ENCODE measurements at places on chromosomes 11 and 22.

GRCh38 chr22:17931400-17931825 is 92.9 kb downstream of the MICAL3 start:
- DNase-seq = no peak

GRCh38 chr11:65334696-65335295 is 1.1 kb downstream of the DPF2 start:
- no peak for DNase-seq

DNA sequence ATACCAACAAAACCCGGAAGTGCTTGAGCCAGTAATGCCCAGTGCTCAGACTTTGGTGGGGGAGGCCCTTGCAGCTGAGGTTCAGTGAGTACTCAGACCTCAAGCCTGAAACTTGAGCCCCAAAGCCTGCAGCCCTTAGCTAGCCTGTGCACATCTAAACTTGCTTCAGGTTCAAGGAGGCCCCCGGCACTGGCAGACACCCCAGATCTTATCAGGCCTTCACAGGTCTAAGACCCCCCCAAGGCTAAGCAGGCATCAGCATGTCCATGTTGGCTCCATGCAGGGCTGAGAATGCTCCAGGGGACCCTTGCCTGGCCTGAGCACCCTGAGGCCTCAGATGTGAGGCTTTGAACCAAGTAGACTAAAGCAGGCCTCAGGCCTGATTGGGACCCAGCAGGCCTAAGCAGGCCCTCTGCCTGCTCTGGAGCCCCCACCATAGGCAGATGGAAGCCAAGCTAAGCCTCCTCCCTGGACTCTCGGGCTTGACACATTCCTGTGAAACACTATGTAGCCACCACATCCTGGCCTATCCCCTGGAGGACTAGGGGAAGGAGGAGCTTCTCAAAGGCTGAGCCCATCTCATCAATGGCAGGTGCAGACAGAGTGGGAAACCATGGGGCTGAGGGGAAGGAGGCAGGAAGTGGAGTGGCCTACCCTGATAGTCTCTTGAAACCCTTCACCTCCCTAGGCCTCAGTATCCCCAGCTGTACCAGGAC is 1.2 kb upstream of the CASTOR1 start:
- DNase-seq = no peak

DNA sequence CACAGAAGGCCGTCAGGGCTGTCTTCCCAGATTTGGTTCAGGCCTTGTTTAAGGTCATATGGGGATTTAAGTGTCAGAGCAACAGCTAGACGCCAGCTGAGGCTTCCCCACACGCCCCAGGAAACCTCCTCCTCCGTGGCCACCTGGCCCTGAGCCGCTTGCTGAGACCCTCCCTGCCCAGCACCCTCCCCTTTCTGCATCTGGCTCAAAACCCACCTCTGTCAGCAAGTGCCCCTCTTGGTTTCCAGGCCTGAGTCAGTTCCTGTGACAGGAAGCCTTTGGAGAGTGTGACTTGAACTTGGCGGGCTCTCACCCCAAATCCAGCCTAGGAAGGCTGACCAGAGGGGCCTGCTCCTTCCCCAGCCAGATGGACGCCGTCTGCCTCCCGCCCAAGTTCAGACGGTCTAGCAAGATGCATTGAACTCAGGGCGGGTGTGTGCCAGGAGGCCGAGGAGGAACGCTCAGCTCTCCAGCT is 561 bp downstream of the FXYD2 start:
- DNase-seq = peak; percentile 79

GRCh38 chr22:47659467-47660223 is 897.2 kb downstream of the TBC1D22A start:
- DNase-seq = no peak

DNA sequence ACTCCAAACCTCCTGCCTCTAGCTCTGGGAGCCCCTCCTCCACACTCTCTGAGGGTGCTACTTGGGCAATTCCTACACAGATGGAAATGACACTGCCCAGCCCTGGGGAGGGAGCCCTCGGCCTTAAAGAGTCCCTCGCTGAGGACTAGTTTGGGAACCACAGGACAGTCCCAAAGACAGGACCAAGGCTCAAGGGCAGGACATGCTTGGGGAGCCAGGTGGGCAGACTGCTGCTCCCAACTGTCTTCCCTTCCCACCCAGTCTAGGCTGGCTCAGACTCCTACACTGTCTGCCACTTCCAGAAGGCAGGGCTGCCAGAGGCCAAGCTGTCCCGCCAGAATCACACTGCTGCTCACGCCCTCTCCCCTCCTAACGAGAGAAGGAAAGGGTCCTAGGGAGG is 9.8 kb downstream of the ARRB1 start:
- DNase-seq = no peak

DNA sequence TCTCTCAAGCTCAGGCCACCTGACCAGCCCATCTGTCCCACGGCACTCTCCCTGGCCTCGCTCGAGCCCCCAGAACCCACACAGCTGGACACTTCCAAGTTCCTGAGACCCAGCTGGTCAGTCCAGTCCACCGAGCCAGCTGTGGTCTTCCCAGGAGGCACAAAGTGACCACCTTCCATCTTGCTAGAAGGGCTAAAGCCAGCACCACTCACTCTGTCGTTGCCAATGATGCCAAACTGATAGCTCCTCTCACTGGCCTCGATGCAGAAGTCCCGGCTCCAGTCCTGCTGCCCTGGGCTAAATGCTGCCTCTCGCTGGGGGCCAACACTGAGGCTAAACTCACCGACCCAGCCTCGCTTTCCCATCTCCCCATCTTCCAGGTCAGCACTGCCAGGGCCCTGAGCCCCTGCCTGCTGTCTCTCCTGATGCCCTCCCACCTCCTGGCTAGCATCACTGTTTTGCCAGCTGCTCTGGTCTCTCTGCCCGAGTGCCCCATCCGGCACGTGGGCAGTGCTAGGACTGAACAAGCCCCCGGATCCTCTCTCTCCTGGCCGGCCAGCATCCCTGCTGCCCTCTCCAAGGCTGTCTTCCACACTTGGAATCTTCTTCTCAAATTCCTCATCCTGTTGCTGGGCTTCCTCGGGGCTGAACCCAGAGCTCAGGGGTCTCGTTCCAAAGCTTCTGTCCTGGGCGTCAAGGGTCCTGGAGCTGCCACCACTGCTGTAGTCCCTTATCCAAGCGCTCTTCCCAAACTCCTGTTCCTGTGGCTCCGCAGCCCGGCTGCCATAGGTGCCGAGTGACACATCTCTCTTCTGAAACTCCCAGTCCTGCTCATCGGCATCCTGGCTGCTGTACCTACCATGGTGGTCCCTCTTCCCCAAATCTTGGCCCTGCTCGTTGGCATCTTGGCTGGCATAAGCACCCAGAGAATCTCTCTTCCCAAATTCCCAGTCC is 15.4 kb downstream of the TNKS1BP1 start:
- DNase-seq = peak; percentile 63

DNA sequence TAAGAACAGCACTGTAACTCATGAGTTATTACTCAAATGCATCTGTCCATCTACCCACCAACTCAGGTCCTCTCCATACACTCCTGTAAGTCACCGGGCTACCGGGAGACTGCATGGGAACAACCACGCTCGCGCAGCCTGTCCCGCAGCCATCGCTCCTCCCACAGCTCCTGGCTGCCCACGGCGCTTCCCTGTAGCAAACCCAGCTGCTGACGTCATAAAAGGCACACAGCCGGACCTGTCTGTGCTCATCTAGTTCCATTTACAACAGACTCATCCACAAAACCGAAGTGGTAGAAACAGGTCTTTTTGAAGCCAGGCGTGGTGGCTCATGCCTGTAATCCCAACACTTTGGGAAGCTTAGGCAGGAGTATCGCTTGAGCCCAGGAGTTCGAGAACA is 23.4 kb upstream of the PACSIN2 start:
- DNase-seq = no peak
